ENCODE measurements at places on chromosomes 13 and 19.

DNA sequence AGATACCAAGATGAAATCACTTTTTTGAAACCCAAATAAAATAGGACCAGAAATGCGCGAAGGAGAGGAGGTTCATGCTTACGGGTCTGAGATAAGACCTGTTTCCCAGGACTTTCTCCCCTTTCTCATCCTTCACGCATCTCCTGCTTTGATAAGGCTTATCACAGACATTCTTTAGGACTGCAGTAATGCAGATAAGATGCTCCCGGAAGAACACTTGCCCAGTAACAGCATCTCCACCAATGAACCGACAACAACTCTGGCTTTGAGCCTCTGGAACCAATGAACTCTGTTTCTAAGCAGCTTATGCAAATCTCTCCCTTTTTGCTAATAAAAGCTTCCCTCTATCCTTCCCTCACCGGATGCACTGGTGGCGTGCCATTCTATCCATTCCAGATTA is 783.4 kb upstream of the ARGLU1 start:
- no peak for DNase-seq

DNA sequence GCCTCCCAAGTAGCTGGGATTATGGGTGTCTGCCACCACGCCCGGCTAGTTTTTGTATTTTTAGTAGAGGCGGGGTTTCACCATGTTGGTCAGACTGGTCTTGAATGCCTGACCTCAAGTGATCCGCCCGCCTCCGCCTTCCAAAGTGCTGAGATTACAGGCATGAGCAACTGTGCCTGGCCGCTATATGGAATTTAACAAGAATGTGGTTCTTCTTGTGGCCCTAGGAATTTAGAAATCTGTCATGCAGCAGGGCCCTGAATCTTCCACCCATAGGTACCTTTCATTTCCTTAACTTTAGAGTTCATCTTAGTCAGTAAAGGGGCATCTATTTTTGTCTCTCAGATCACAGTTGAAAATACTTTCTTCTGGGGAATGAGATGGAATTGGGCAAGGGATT is 25.6 kb upstream of the NDFIP2 start:
- DNase-seq, result no peak

GRCh38 chr13:96993634-96994016 is 651 bp downstream of the OXGR1 start:
- no peak for DNase-seq

- DNase-seq, result no peak
These were observed 716.7 kb downstream of the DIAPH3 start for GRCh38 chr13:59447031-59447430.

DNA sequence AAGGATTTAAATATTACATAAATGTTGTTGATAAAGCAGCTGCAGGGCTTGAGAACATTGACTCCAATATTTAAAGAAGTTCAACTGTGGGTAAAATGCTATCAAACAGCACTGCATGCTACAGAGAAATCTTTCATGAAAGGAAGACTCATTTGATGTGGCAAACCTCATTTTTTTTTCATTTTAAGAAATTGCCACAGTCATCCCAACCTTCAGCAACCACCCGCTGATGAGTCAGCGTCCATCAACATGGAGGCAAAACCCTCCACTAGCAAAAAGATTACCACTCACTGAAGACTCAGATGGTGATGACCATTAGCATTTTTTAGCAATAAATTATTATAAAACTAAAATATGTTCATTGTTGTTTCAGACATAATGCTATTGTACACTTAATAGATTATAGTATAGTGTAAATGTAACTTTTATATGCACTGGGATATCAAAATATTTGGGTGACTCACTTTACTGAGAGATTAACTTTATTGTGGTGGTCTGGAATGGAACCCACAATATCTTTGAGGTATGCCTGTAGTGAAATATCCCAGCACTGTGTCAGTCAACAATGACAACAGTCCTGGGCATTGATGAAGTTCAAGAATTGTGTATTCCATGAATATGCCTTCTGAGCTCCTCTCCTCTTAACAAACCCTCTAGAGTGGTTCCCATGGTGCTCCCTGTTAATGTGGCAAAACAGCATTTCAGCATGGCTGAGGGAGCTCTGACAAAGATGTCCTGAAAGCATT is 52.4 kb upstream of the SOX21 start:
- DNase-seq, result no peak

- no peak for DNase-seq
These were observed 70.1 kb downstream of the COL4A1 start for GRCh38 chr13:110236831-110237261.

DNA sequence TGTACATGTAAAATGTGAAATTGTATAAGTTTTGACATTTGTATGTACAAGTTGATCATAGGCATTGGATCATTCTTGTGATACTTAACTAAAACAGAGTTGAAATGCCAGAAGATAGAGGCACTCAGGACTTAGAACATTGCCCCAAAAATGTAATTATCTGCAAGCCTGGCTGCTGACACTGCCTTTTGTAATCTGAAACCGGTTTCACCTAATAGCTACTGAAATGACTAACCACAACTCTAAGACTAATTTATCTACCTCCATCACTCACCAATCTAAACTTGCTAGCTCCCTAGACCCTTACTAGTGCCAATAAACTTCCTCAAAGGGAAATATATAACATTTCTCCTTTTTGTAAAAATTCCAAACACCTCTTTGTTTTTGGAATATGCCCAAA is 2596.2 kb downstream of the PCDH9 start:
- no peak for DNase-seq

All from NCI-H1092 treated with DMSO at 0.1 percent for 48 hours (cell line).